ENCODE measurements at places on chromosomes 1 and 21. TPM values are rescaled to one million over a fixed set of nuclear protein-coding genes. Genes with fewer than 3 reads are reported as not detected.
A peak's percentile ranks its signal among the peaks of the same experiment; 100 is the strongest.

Gene SLC9C2
- not detected for total RNA-seq

GRCh38 chr1:159922511-159923202 is 2.6 kb downstream of the TAGLN2 start:
- peak; percentile 85 for DNase-seq

DNA sequence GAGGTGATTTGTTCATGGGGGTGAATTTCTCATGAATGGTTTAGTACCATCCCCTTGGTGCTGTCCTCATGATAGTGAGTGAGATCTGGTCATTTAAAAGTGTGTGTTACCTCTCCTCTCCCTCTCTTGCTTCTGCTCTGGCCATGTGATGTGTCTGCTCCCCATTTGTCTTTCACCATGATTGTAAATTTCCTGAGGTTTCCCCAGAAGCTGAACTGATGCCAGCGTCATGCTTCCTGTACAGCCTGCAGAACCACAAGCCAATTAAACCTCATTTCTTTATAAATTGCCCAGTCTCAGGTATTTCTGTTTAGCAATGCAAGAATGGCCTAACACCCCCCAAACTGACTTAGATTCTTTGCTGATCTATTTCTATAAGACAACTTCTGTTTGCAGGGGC is 249.4 kb upstream of the B3GALT2 start:
- no peak for DNase-seq

GRCh38 chr1:168372861-168373371 is 92.2 kb downstream of the TBX19 start:
- DNase-seq = no peak

- DNase-seq = no peak
Measured at GRCh38 chr1:54819195-54819536, 18.0 kb upstream of the TTC22 start.

- DNase-seq = no peak
Measured at GRCh38 chr1:90457985-90458384, 259.1 kb downstream of the BARHL2 start.

DNA sequence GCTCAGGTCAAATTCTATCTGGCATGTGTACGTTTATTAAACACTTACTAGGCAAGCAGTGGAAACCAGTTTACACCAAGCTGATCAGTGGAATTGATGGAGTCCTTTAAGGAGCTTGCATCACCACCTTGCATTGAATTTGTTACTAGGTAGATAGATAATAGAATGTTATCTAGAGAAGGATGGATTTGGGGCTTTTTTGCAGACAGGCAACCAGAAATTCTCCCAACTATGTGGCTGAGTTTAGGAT is 44.9 kb downstream of the HHAT start:
- no peak for DNase-seq

DNA sequence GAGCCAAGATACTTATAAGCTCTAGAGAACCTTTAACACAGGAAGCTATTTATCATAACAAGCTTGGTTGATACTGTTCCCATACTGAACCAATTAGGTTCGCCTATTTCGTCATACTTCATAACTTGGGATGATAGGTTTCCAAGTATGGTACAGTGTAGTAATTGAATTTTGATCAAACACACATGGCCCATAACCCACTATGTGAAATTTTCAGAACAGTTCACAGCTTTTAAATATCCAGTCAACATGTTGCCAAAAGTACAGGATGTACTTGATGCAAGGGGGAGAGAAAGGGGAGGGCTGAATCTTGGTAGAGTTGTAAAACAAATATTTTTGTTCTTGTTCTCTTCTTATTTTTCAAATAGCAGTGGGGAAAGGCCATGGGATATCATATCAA is 86.6 kb downstream of the TM2D1 start:
- DNase-seq = no peak

DNA sequence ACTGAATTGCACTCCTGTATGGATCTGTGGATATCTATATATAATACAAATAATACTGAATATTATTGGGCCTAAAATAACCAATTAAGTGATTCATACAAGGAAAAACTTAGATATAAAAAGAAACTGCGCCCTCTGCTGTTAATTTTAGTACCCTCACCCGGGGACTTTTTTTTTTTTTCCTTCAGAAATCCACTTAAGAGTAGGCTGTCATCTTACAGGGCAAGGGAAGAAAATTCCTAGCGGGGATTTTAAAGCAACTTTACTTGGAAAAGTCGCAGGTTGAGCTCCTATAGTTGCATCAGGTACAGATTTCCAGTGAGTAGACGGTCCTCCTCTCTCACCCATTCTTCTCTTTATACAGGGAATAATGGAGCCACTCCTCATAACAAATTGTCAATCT is 1.3 kb downstream of the NTNG1 start:
- DNase-seq = peak; percentile 53

Gene BARHL2
- total RNA-seq = not detected

Gene LRRN2
- total RNA-seq = 0.13 TPM

GRCh38 chr1:208534599-208534897 is 290.4 kb upstream of the PLXNA2 start:
- no peak for DNase-seq

Gene LMOD1
- 3.2 TPM for total RNA-seq

Gene SELP
- total RNA-seq = not detected

DNA sequence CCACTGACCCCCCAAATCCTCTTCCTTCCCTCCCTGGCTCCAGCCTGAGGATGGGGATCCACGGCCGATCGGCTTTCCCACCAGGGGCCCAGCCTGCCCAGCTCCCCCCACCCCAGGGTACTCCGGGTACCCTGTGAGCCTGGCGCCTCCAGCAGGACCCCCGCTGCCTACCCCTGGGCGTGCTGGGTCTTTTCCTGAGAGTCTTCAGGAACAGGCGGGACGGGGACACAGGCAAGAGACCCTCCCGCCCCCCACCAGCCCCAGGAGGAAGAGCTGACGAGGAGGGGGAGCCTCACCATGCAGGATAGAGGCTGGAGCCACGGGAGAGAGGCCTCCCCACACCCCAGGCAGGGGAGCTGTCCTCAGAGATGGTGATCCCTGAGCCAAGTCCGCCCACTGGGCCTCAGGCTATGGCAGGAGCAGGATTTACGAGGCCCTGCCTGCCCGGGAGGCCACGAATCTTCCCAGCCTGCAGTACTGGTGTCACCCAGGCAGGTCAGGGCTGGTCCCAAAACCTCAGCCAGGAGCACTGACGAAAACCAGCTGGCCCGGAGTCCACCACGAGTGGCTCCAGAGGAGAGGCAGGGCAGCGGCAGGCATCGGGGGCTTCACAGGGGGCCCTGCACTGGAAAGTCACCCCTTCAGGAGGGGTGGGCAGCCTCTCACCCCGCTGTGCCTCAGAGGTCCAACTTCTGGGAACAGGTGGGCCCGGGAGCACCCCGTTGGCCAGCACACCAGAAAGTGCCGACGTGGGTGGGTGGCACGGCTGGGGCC is 58.0 kb downstream of the MEGF6 start:
- no peak for DNase-seq

- DNase-seq = peak; percentile 75
Measured at GRCh38 chr1:9128520-9129265, at the start of gene GPR157. Gene GPR157 (minus strand): TSS chr1:9129102. CDS start chr1:9129027, 75 bp downstream.

GRCh38 chr1:204958317-204959307 is 84.4 kb upstream of the CNTN2 start:
- DNase-seq = no peak

Gene C1orf226
- 1.0 TPM for total RNA-seq

Gene B3GALT2
- total RNA-seq = 16.8 TPM

- DNase-seq = no peak
Measured at GRCh38 chr1:194300340-194300739, 1113.9 kb upstream of the B3GALT2 start.

- peak; percentile 71 for DNase-seq
Measured at GRCh38 chr1:203327684-203328457, 22.6 kb downstream of the BTG2 start.

Gene JAM2
- 34.0 TPM for total RNA-seq

DNA sequence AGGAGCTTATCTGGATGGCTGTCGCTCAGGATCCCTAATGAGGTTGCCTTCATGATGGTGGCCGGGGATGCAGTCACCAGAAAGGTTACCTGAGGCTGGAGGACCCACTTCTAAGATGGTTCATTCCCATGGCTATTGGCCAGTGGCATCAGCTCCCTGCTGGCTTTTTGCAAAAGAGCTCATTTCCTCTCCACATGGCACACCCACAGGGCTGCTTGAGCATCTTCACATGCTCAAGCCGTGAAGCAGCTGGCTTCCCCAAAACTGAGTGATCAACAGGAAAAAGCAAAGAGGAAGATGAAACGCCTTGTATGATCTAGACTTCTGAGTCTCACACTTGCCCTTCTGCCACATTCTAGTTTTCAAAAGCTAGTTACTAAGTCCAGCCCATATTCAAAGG is 124.6 kb upstream of the CXADR start:
- DNase-seq = no peak

GRCh38 chr1:101154547-101154946 is 82.3 kb upstream of the S1PR1 start:
- DNase-seq = no peak

DNA sequence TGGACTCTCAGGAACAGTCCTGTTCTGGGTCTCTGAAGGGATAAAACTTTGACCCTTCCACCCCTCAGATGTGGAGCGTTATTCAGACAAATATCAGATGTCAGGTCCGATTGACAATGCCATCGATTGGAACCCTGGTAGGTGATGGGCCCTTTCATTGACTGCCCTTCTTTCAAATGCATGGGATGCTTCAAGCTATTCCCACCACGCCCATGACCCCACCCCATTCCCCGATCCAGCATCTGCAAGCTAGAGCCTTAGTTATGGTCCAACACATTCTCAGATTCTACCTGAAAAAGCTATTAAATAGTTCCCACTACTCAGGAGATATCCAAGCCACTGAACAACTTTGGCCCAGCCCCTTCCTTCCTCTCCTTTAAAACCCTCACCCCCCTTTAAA is 12.5 kb downstream of the POLR3GL start:
- no peak for DNase-seq

GRCh38 chr1:160488347-160489058 is 34.6 kb downstream of the SLAMF6 start:
- no peak for DNase-seq

DNA sequence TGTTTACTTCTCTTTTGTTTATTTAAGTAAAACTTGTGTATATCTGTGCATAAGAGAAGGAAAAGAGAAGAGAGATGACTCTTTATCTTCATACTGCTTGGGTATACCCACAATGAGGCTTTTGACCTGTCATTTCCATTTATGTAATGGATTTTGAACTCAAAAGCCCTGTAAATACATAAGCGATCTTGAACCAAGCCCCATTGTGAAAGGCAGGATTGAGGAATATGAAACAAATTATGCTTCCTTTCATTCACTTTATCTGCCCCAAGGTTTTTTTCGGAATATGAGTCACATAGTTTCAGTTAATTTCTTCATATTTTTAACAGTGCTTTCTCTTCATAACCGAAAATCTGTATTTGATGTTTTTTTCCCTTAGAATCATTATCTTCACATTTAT is 21.4 kb downstream of the CNST start:
- peak; percentile 18 for DNase-seq

DNA sequence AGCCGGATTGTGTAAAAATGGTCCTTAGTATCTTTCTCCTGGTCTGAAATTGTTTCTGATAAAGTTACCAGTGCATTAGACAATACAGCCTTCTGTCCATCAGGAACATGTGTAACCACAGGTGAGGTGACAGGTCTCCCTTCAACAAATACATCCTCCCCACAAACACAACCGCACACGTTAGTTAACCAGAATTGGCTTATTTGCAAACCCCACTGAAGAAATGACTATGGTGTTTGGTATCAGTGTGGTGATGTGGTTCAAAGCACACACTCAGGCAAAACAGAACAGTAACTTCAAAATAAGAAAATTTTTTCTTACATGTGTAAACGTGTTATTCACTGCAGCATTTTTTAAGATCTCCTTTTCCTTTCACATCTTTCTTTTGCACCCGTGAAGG is 517.2 kb upstream of the NR5A2 start:
- no peak for DNase-seq

DNA sequence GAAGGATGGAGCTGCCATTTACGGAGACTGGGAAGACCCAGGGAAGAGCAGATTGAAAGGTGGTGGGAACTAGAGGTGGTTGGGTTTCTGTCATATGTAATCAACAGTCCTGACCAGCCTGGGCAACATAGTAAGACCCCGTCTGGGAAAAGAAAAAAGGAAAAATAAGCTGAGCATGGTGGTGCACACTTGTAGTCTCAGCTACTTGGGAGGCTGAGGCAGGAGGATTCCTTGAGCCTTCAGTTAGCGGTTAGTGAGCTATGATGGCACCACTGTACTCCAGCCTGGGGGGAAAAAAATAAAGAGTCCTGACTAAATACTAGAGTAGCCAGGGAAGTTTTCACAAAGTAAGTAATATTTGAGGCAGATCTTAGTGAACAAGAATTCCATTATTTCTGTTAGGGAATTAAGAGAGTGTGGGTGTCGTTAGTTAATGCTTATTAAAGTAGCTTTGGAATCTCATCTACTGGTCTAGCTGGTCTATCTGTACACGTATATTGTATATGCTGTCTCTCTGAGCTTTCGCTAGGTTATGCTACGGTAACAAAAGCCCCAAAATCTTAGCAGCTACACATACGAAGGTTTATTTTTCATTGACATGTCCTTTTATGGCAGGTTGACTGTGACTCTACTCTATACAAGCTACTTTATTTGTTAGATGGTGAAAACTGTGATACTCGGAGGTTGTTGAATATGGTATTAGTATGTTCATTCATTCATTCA is 4.4 kb downstream of the NBPF1 start:
- no peak for DNase-seq

Gene SHISAL2A
- not detected for total RNA-seq

Gene AADACL4
- not detected for total RNA-seq

Gene BMP8A
- total RNA-seq = 1.7 TPM

DNA sequence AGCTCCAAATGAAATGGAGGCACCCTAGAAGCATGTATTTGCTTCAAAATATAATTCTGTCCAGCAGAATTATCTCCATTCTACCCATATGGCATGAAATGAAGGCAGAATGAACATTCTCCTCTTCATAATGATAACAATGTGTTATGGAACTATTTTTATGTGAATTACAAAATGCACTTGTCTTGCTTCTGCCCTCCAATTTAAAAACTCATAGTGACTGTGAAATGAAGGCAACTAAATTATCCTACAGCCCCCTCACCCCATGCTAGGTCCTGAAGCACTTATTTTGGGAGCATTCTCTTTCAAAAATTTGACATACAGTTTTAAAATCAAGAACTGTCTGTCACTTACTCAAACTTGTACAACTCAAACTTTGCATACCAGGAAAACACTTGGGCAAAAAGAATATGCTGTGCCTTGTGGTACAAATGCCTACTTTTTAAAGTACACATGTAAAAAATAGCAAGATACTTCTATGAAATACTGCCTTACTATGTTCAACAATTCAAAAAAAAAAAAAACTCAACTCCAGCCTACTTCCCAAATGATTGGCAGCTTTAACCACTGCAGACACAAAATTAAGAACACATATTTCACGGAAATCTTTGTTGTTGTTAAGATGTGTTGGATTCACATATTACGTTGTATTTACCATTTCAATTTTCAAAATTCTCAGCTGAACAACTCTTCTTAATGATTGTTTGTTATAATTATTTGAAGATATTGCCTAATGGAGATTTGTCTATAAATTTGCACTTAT is 213.3 kb upstream of the NFIA start:
- no peak for DNase-seq

DNA sequence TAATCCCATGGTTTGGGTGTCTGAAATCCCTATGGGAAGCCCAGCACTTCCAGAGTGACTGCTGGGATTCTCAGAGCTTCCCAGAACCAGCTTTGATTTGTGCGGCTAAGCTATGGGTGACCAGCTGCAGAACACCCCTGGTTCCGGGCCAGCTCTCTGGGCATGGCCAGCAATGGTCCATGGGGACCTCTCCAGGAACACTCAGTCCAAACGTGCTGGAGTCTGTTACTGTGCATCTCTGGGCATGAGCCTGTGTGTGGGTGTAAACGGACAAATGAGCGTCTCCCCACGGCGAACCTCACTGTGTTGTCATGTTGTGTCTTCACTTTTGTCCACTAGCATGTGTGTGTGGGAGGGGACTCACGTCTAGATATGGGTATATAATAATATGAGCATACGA is 54.4 kb downstream of the MAB21L3 start:
- no peak for DNase-seq

Measured in myocyte (in vitro differentiated cells).